ENCODE measurements at places on chromosomes 5 and 9. TPM values are rescaled to one million over a fixed set of nuclear protein-coding genes. Genes with fewer than 3 reads are reported as not detected.

DNA sequence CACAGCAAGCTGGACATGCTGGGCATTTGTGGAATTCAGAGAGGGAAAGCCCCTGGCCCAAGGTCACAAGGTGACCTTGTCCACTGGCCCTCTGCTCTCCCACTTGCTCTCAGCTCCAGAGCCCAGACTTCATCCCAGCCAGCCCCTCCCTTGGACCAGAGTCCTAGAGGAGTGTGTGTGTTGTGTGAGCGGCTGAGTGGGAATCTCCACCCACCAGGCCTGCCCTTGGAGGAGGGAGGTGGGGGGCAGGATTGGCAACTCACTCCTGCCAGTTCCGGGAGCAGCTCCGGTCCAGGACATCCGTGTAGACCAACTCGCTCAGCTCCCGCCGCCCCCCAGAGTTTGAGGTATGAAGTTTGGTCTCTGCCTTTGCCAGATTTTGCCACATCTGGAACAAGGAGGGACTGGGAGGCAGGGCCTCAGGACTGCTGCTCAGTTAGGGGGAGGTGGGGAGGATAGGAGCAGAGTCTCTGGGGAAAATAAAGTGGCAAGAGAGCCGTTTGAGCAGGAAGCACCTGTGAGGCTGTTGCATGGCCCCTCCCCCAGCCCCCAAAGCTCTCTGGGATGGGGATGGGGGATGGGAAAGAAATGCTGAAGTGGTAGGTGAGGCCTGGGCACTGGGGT lies 1.4 kb downstream of the MZB1 start:
- no peak overlapping the region for H3K27ac ChIP-seq
- no peak overlapping the region for H3K4me3 ChIP-seq
- H3K36me3 ChIP-seq: peaks cover 6% of the 10 kb centered on the region
- H3K4me1 ChIP-seq: peaks cover 36% of the 10 kb centered on the region
- H3K27me3 ChIP-seq: no peaks in the 10 kb centered on the region

GRCh38 chr5:31417512-31417911 lies 114.4 kb downstream of the DROSHA start:
- H3K4me1 ChIP-seq: no peaks in the 10 kb centered on the region
- H3K4me3 ChIP-seq: no peak overlapping the region
- no peak overlapping the region for H3K27ac ChIP-seq
- H3K36me3 ChIP-seq: peaks cover 78% of the 10 kb centered on the region
- H3K27me3 ChIP-seq: no peaks in the 10 kb centered on the region

The RXFP3 gene
- not detected for total RNA-seq

DNA sequence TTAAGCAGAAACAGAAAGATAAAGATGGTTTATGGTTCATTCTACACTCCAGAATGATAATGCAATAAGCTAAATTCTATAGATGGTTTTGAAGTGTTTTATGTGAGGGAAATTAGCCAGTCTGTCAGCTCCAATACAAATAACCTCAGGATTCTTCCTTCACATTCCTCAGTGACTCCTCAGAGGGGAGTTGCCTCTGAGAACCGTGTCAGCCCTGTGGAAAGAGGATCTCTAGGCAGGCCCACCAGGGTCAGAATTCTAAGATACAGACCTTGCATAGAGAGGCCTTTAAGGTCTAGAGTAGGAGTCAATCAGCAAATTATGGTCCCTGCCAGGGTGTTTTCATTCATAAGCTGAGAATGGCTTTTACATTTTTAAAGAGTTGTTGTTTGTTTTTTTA lies 26.6 kb downstream of the RUSC2 start:
- H3K4me1 ChIP-seq: no peaks in the 10 kb centered on the region
- H3K27me3 ChIP-seq: no peaks in the 10 kb centered on the region
- no peak overlapping the region for H3K27ac ChIP-seq
- no peak for DNase-seq

The NME5 gene
- total RNA-seq: not detected

The PRRX2 gene
- total RNA-seq: not detected

DNA sequence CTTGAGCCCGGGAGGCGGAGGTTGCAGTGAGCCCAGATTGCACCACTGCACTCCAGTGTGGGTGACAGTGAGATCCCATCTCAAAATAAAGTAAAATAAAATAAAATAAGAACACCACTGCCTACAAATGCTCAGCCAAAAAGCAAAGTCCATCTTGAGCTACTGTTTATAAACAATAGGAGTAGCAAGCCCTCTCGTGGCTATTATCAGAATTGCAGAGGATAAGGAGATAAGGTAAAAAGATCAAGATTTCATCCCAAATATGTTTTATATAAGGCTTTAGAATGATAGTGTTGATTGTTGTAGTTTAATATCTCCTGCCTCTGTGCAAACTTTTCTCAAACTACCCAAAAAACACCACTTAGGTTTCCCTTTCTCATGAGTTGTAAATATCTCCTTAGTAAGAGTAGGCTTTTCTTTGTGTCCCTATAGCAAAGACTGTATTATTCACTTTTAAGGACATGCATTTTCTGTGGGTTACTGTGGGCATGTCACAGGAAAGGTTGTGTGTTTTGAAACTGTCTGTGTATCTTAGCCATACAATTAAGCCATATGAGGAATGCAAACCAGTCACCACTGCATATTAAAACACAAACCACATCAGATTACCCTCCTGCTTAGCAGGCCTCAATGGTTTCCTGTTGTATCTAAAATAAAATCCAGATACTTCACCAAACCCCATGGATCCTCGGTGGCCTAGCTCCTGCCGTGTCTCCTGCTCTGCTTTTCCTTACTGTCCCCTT lies 31.8 kb upstream of the CKS2 start:
- DNase-seq: no peak
- no peaks in the 10 kb centered on the region for H3K27me3 ChIP-seq

DNA sequence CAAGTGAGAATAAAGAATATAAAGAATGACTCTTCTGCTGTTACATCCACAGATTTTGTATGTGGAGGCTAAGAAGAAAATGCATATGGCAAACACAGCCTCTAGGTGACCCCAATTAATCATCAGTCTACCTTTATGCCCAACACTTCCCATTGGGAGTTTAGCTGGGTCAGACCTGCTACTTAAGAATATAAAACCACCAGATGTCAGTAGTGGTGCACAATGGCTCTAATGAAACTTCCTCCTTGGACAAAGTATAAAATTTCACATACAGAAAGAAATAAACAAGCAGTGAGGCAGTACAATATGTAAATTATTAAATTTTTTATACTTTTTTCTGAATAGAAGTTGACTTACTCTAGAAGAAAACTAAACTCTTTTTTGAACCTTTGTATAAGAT lies 539.9 kb downstream of the BRINP1 start:
- H3K4me1 ChIP-seq: no peaks in the 10 kb centered on the region
- no peaks in the 10 kb centered on the region for H3K36me3 ChIP-seq
- H3K4me3 ChIP-seq: no peak overlapping the region
- H3K27ac ChIP-seq: no peak overlapping the region

- no peak overlapping the region for H3K27ac ChIP-seq
- H3K4me1 ChIP-seq: peaks cover 8% of the 10 kb centered on the region
- no peak for DNase-seq
- no peaks in the 10 kb centered on the region for H3K27me3 ChIP-seq
- H3K36me3 ChIP-seq: no peaks in the 10 kb centered on the region
These were observed 62.4 kb downstream of the NR3C1 start for GRCh38 chr5:143340891-143341685.

The NPDC1 gene
- total RNA-seq: 2.5 TPM

- H3K36me3 ChIP-seq: no peaks in the 10 kb centered on the region
- peaks cover 29% of the 10 kb centered on the region for H3K4me1 ChIP-seq
- DNase-seq: peak; percentile 57
- H3K27me3 ChIP-seq: no peaks in the 10 kb centered on the region
These were observed 96.0 kb downstream of the HINT1 start for GRCh38 chr5:131068893-131069643.

The UBE2QL1 gene
- 0.21 TPM for total RNA-seq

The TIMD4 gene
- 31.1 TPM for total RNA-seq

- no peak overlapping the region for H3K4me3 ChIP-seq
- H3K36me3 ChIP-seq: no peaks in the 10 kb centered on the region
- H3K27ac ChIP-seq: no peak overlapping the region
- no peaks in the 10 kb centered on the region for H3K27me3 ChIP-seq
- no peaks in the 10 kb centered on the region for H3K4me1 ChIP-seq
These were observed 237.4 kb upstream of the DMAC1 start for GRCh38 chr9:8036914-8037524.

The OLFML2A gene
- total RNA-seq: not detected

GRCh38 chr9:18478501-18479361 lies 4.8 kb downstream of the ADAMTSL1 start:
- H3K27me3 ChIP-seq: no peaks in the 10 kb centered on the region
- no peak overlapping the region for H3K4me3 ChIP-seq
- DNase-seq: no peak

DNA sequence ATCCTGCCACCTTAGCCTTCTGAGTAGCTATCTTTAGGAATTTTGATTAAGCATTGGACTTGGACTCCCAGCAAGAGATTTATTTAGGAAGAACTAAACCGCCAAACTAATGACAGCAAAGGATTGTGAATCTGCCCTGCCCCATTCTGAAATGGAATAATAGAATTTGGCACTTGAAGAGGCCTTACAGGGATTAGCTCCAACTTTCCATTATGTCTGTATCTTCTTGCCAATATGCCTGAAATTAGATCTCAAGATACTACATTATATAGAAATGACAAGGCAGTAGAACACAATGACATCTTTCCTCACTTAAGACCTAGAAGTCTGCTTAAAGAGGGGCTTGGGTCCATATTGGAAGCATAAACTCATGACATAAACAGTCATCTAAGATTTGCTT lies 77.0 kb upstream of the DPYSL3 start:
- no peak overlapping the region for H3K4me3 ChIP-seq
- DNase-seq: no peak
- no peaks in the 10 kb centered on the region for H3K36me3 ChIP-seq
- H3K4me1 ChIP-seq: no peaks in the 10 kb centered on the region
- H3K27me3 ChIP-seq: no peaks in the 10 kb centered on the region

The PHYHD1 gene
- 3.1 TPM for total RNA-seq

DNA sequence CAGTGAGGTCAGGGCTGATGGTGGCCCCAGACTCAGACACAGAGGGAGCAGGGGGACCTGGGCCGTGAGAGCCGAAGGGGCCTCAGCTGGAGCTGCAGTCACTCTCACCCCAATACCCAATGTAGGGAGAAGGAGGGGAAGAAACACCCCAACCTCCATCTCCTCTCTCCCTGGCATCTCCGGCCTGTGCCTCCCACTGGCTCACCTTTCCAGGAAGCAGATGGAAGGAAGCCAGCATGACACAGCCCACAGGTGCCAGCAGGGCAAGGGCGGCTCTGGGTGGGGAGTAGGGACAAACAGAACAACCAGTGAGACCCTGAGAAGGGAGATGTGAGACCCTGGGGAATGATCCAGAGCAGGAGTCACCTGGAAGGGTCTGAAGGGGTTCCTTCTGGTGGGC lies 3.0 kb upstream of the CRB2 start:
- H3K36me3 ChIP-seq: no peaks in the 10 kb centered on the region
- H3K4me1 ChIP-seq: no peaks in the 10 kb centered on the region
- H3K27me3 ChIP-seq: no peaks in the 10 kb centered on the region
- no peak overlapping the region for H3K4me3 ChIP-seq
- no peak for DNase-seq

DNA sequence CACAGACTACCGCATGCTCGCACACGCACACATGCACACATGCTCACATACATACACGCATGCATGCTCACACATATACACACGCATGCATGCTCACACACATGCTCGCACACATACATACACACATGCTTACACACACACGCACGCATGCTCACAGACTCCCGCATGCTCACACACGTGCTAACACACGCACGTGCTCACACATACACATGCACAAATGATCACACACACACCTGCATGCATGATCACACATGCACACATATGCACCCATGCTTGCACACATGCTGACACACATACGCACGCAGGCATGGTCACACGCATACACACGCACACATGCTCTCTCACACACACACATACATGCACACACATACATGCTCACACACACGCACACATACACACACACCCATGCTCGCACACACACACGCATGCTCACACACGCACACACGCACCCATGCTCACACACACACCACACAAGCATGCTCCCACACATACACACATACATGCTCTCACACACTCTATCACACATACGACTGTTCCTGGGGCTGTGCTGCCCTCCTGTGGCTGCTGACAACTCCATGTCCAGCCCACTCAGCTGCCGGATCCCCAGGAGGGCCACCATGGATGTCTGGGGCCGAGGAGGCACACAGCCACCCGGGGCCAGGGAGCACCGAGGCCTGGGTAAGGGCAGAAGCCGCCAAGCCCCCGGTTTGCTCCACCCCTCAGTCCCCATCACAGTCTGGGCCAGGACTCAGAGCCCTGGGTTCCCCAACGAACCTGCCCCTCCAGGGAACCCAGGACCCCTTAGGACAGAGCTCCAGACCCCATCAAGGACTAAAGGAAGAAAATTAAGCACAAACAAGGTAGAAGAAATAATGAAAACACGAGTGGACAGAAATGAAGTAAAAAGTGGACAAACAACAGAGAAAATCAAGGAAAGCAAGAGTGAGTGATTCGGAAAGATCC lies 31.4 kb upstream of the EGFL7 start:
- H3K36me3 ChIP-seq: no peaks in the 10 kb centered on the region
- H3K4me3 ChIP-seq: no peak overlapping the region
- peak; percentile 83 for DNase-seq
- H3K4me1 ChIP-seq: no peaks in the 10 kb centered on the region
- no peak overlapping the region for H3K27ac ChIP-seq

- H3K4me3 ChIP-seq: no peak overlapping the region
- H3K4me1 ChIP-seq: no peaks in the 10 kb centered on the region
- H3K27ac ChIP-seq: no peak overlapping the region
- DNase-seq: no peak
These were observed 289.7 kb downstream of the OSTF1 start for GRCh38 chr9:75378036-75378435.

DNA sequence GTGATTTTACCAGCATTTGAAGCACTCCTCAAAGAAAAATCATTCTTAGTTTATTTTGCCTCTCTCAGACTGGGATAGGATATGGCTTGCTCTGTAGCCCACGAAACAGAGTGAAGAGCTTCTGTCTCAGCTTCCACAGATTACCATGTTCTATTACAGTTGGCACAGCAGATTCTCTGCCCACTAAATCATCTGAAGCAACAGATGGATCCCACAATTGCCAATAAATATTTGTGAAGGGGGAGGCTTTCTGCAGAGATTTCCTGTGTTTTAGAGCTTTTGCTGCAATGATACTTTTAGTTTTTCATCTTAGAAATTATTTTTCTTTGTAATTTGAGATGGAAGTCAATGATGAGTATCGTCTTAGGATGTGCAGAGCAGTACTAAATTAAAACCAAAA lies 12.3 kb upstream of the MAP3K1 start:
- no peak overlapping the region for H3K4me3 ChIP-seq
- H3K36me3 ChIP-seq: no peaks in the 10 kb centered on the region
- no peaks in the 10 kb centered on the region for H3K27me3 ChIP-seq
- H3K27ac ChIP-seq: no peak overlapping the region
- DNase-seq: no peak
- H3K4me1 ChIP-seq: peaks cover 3% of the 10 kb centered on the region

- no peak for DNase-seq
- no peaks in the 10 kb centered on the region for H3K36me3 ChIP-seq
- no peak overlapping the region for H3K27ac ChIP-seq
- no peak overlapping the region for H3K4me3 ChIP-seq
- H3K27me3 ChIP-seq: no peaks in the 10 kb centered on the region
These were observed 112.3 kb upstream of the ADAMTSL1 start for GRCh38 chr9:18361646-18362045.

The C9orf72 gene
- total RNA-seq: 41.3 TPM
